CD4-positive, alpha-beta T cell (primary cell): ENCODE measurements at places on chromosomes 12 and 14. TPM values are rescaled to one million over a fixed set of nuclear protein-coding genes. Genes with fewer than 3 reads are reported as not detected.
A peak's percentile ranks its signal among the peaks of the same experiment; 100 is the strongest.

DNA sequence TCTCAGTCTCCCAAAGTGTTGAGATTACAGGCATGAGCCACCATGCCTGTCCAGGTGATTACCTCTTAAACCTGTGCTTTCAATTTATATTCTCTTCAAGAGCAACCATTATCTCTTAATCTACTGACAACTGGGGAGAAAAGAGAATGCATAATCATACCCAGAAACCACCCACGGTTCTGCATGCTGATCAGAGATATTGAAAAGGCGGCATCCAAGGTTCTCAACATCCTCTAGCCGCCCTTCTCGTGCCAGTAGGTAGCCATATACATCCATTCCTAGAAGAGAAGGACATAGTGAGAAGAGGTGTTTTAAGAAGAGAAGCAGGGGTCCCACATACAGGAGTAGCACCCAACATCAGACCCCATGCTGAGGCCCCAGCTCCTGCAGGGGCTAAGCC is 20.8 kb downstream of the ANAPC7 start:
- no peak for DNase-seq
- peaks cover 2% of the 10 kb centered on the region for H3K4me1 ChIP-seq
- peaks cover 80% of the 10 kb centered on the region for H3K36me3 ChIP-seq
- H3K27ac ChIP-seq: no peak overlapping the region
- H3K27me3 ChIP-seq: no peaks in the 10 kb centered on the region
- H3K4me3 ChIP-seq: no peak overlapping the region

GRCh38 chr12:46223047-46223446 is 45.8 kb downstream of the SLC38A1 start:
- peaks cover 62% of the 10 kb centered on the region for H3K4me1 ChIP-seq
- no peak overlapping the region for H3K4me3 ChIP-seq
- H3K27me3 ChIP-seq: no peaks in the 10 kb centered on the region
- H3K27ac ChIP-seq: peak overlapping the region; percentile 30
- DNase-seq: no peak

DNA sequence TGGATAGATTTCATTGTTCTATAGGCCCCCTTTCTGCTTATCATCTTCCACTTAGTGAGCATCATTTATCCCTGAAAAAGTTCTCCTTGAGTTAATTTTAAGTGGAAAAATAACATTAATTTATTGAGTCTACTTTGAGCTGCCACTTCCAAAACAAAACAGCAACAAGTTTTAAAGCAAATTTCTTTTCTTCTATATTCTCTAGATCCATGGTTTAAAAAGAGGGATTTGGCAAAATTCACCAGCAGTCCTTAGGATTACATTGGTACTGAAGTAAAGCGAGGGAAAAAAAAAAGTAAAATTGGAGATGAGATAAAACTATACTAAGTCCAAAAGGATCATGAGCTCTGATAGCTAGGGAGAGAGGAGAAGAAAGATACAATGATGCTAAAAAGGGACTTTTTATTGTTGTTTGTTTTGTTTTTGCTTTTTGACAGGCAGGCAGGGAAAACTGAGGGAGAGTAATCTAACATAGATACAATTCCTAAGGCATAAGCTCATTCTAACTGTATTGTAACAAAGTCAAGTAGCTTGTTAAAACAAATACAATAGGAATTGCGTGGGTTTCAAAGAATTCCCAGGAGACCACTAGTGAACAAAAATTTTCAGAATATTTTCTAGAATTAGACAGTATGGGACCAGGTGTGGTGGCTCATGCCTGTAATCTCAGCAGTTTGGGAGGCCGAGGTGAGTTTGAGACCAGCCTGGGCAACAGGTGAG is 19.2 kb upstream of the PLEKHA5 start:
- H3K4me1 ChIP-seq: no peaks in the 10 kb centered on the region
- H3K27me3 ChIP-seq: no peaks in the 10 kb centered on the region
- no peak overlapping the region for H3K4me3 ChIP-seq
- H3K36me3 ChIP-seq: no peaks in the 10 kb centered on the region

The BICDL1 gene
- 143 TPM for total RNA-seq
